ENCODE measurements at places on chromosomes 12 and 14.

- DNase-seq: no peak
Observed at GRCh38 chr12:75271576-75271975, 58.5 kb downstream of the CAPS2 start.

GRCh38 chr12:104906695-104907094 lies 51.4 kb downstream of the SLC41A2 start:
- DNase-seq: no peak

- DNase-seq: no peak
Observed at GRCh38 chr14:65180725-65181025, 78.4 kb upstream of the MAX start.

- no peak for DNase-seq
Observed at GRCh38 chr14:90349739-90350138, 18.0 kb upstream of the NRDE2 start.

DNA sequence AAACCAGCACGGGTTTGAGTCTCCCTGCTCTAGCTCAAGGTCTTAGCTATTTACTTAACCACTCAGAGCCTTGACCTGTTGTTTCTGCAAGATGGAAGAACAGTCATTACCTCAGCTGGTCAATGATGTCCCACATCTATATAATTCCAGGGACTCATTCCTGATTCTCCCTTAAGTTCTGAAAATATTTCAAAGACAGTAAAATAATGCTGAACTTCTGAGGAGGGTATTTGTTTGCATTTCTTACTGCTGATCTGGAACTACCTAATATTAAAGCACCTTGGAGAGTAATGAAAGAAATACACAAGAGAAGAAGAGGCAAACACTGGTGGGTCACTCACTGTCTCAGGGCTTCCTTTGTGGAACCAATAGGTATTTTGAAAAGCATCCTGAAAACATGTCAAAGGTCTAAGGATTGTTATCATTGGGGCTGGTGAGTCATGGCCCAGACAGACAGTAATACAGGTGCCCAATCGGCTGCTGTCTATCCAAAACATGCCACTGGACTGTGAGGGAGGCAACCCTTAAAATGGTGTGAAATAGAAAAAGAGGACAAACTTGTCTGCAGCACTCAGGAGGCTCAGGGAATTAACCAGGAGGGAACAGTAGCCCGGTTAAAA lies 88.7 kb upstream of the EGLN3 start:
- no peak for DNase-seq

GRCh38 chr12:44459569-44459968 lies 416.5 kb downstream of the NELL2 start:
- no peak for DNase-seq

- no peak for DNase-seq
Observed at GRCh38 chr14:51328772-51329353, 88.8 kb downstream of the TMX1 start.

DNA sequence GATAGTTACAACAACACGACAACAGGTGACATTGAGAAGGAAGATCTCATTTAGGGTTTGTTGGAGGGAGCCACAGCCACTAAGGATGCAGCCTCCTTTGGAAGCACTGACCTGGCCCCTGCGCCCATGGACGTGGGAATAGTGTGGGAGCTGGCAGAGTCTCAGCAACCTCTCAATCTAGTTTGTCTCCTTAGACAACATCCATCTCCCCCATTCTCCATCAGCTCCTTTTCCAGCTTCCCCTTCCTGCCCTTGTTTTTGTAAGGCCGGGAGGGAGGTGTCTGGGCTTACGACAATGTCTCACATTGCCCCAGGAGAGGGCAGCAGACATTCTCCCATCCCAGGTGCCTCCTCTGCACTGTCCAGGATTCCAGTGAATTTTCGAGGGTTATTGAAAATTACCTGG lies 170.2 kb upstream of the PZP start:
- DNase-seq: peak; percentile 32

- DNase-seq: no peak
Observed at GRCh38 chr12:24788886-24789285, 160.0 kb downstream of the BCAT1 start.

GRCh38 chr14:61561104-61561503 lies 134.2 kb upstream of the HIF1A start:
- DNase-seq: no peak

DNA sequence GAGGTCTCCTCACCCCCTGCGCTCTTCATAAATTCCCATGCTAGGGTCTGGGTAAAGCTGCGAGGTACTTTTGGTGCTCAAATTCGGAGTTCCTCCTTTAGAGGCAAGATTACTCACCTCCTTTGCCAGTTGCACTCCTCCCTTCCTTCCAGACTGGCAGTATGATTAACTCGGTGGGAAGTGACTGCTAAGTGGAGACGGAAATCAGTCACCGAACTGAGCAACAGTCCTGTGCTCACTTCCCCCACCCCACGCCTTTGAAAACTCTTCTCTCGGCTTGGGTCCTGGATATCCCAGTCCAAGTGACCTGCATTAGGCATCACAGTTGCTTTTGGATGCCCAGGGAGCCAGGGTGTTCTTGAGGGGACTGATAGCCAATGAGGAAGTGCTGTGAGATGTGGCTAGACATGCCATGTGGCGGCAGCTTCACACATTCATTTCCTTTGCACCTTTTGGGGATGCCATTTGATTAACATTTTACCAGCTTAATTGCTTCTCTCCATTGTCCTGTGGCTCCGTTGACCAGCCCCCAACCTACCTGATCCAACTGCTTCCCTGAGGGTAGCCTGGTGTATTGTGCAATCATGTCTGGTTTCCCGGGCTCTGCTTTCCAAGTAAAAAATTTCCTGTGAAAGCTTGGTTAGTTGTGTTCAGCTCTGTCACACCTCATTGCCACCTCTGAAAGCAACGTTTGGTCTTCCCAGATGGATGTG lies 840 bp downstream of the PNP start:
- DNase-seq: peak; percentile 32

Data from NCI-H2107 (cell line).